ENCODE measurements at places on chromosomes 5 and 9. TPM values are rescaled to one million over a fixed set of nuclear protein-coding genes. Genes with fewer than 3 reads are reported as not detected.

DNA sequence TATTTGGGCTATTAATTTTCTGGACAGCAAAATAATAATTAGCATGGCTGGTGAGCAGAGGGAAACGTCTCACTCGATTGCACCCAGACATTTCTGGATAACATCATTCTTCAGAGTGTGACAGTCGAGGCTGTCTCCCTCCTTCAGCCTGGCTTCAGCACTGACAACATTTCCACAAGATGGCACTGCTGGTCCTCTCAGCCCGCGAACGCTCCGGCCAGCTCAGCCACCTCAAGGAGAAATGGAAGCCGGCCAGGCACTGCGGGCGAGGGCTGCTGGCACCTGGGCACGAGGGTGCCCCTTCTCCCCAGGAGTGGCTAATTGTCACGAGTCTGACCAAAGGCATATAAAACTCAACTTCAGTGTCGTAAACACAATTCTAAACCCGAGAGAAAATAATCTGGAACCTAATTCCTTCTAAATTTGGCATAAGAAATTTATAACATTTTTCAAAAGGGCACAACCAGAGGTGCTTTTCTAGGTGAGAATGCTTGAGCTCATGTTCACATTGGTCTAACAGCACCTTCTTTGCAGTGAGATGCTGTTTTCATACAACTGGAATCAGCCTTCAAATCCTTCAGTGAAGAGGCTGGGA is 65.9 kb downstream of the DAP start:
- DNase-seq: peak; percentile 74

- DNase-seq: no peak
These were observed 15.4 kb upstream of the ARL15 start for GRCh38 chr5:54325610-54326311.

Gene STK32A
- 3.0 TPM for total RNA-seq

- DNase-seq: peak; percentile 75
These were observed 103.2 kb downstream of the PDE4D start for GRCh38 chr5:59790376-59790775.

- DNase-seq: no peak
These were observed 283.9 kb downstream of the AOPEP start for GRCh38 chr9:95010431-95010838.

DNA sequence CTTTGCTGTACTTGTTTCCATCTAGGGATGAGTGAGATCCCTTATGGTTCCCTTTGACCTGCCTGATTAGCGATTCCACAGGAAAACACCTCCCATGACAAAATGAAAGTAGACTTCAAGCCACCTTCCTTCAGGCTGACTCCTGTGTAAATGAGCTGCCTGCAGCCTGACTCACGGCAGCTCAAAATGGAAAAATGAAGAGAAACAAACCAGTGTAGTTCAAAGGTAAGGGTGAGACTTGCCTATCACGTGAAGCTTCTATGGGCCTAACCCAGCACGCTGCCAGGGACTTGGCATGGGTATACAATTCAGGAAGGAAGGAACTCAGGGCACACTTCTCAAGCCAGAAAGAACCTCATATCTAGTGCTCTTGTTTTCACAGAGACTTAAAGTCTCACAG is 110.1 kb upstream of the LRRTM2 start:
- DNase-seq: peak; percentile 76

- no peak for DNase-seq
These were observed 56.1 kb downstream of the PTCH1 start for GRCh38 chr9:95460518-95461164.

Gene PCSK1
- not detected for total RNA-seq

GRCh38 chr9:37329576-37329975 is 92.9 kb upstream of the GRHPR start:
- DNase-seq: peak; percentile 45

Gene NOXA1
- 2.1 TPM for total RNA-seq

- no peak for DNase-seq
These were observed 9.2 kb downstream of the NPR3 start for GRCh38 chr5:32720300-32720699.

- DNase-seq: no peak
These were observed 140.8 kb downstream of the CDH6 start for GRCh38 chr5:31334061-31334860.

Gene SLC6A3
- not detected for total RNA-seq

GRCh38 chr9:130824643-130825350 is 10.3 kb upstream of the ABL1 start:
- DNase-seq: peak; percentile 80

Gene LMNB1
- total RNA-seq: 9.6 TPM

Gene SOWAHA
- not detected for total RNA-seq

- DNase-seq: no peak
These were observed 13.2 kb upstream of the IRX4 start for GRCh38 chr5:1895739-1896420.

Gene MLANA
- not detected for total RNA-seq

Gene SOHLH1
- total RNA-seq: not detected

DNA sequence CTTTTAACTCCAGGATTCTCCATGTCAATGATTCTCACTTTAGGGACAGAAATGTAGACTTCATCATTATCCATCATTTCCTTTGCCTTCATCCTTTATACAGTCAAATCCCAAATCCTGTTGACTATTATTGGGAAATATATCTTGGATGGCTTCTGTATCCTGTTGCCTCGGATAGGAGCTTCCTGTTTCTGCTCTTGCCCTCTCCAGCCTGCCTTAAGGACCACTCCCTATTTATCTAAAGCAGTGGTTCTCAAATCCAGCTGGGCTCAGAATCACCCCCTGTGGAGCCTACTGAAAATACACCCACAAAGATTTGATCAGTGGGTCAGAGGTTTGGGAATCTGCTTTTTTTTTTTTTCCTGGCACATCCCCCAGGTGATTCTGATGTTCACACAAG is 8.5 kb downstream of the AFAP1L1 start:
- DNase-seq: no peak

Gene FOXD4L4
- total RNA-seq: 0.20 TPM

DNA sequence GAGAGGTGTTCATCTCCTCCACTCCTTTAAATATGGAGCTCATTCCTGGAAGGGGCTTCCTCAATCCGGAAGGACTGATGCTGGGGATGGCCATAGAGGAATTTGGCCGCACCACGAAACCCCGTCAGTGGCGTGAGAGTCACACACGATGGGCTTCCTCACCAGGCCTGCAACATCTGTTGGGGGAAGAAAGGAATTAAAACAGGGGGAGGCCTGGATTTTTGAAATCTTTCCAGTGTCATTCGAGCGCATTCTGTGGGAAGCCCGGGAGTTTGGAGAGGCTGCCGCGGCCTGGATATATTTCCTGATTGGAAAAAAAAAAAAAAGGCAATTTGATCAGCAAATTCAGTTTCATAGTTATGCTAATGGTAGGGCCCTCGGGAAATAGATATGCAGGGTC is 76.3 kb upstream of the ORM1 start:
- no peak for DNase-seq

- DNase-seq: peak; percentile 11
These were observed 30.6 kb upstream of the ASS1 start for GRCh38 chr9:130414081-130414731.

- no peak for DNase-seq
These were observed 10.4 kb downstream of the NR6A1 start for GRCh38 chr9:124760719-124761118.

GRCh38 chr9:121604242-121604641 is 47.2 kb upstream of the DAB2IP start:
- DNase-seq: no peak

DNA sequence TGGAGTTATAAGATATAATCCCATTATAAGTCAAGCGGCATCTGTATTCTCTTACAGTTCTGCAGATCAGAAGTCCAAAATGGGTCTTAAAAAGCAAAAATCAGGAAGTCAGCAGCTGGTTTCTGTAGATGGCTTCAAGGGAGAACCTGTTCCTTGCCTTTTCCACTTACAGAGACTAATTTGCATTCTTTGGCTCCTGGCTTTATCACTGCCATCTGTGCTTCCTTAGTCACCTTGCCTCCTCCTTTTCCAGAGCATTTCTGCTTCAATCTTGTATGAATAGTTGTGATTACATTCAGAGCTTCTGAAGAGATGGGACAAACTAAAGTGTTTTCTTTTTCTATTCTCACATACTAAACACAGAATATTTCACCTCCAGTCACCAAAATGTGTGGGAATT is 647.3 kb upstream of the GRAMD2B start:
- DNase-seq: peak; percentile 3

- no peak for DNase-seq
These were observed 9.3 kb downstream of the OR1N2 start for GRCh38 chr9:122562134-122562760.

DNA sequence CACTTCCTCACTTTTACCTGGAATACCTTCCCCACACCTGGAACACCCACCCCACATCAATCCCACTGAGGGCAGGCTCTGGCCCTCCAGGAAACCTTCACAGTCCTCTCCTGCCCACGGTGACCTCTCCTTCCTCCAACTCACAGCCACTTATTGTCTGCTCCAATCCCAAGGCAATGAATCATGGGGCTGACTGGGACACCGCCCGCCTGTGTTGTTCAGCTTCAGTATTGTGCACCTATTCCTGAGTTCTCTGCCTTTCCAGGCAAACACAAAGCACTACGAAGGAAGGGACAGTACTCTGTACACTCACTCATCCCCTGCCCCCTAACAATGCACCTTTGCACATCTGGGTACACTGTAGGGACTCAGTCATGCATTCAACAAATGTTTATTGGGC is 7.3 kb downstream of the PCDH1 start:
- peak; percentile 51 for DNase-seq

DNA sequence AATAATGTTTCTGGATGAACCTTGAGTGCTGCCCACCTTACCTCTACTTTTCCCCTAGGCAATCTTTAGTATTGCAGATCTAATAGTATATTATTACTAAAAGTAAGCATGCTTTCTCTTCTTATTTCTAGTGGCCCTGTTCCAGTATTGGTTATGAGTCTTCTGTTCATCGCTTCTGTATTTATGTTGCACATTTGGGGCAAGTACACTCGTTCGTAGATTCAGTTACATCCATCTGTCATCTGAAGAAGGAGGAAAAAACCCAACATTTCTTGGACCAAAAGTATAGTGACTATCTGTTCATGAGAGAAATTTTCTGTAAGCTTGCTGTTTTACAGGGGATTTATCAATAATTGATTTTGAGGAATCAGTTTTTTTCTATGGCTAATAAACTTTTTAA is 8.1 kb downstream of the SEC61B start:
- DNase-seq: no peak

- DNase-seq: peak; percentile 90
These were observed 434.7 kb downstream of the DTWD2 start for GRCh38 chr5:118553662-118554061.

DNA sequence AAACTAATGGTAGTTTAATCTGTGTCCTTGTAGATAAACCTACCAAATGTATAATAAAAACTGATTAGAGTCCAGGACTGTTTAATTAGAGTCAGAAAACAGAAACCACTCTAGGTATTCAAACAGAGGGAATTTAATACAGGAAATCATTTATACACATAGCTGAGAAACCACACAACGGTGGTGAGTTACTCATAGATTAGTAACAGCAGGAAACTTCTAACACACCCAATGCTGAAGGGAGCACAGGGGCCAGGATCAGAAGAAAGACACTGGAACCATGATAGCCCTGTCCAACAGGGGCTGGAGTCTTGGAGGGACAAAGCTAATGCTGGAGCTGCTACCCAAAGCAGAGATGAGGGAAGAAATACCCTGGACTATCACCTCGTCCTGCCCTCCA is 321.0 kb downstream of the ACTL7B start:
- peak; percentile 73 for DNase-seq

Gene TMEM215
- not detected for total RNA-seq
